ENCODE measurements at places on chromosomes 16 and 17.
A peak's percentile ranks its signal among the peaks of the same experiment; 100 is the strongest.

- peak; percentile 90 for DNase-seq
These were observed 13.2 kb downstream of the ATP5PD start for GRCh38 chr17:75033346-75034235.

DNA sequence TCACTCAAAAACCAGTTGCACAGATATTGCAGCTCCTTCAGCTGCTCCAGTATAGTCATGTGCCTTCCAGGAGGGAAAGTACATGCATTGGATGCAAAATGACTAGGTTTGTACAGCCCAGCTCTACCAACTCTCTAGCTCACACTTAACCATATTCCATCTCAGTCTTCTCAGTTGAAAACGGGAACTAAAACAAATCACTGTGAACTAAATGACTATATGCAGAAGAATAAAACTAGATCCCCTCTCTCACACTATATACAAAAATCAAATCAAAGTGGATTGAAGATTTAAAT lies 24.9 kb downstream of the DCUN1D3 start:
- DNase-seq, result no peak

- no peak for DNase-seq
These were observed 491 bp downstream of the POLR2C start for GRCh38 chr16:57462978-57463362.

DNA sequence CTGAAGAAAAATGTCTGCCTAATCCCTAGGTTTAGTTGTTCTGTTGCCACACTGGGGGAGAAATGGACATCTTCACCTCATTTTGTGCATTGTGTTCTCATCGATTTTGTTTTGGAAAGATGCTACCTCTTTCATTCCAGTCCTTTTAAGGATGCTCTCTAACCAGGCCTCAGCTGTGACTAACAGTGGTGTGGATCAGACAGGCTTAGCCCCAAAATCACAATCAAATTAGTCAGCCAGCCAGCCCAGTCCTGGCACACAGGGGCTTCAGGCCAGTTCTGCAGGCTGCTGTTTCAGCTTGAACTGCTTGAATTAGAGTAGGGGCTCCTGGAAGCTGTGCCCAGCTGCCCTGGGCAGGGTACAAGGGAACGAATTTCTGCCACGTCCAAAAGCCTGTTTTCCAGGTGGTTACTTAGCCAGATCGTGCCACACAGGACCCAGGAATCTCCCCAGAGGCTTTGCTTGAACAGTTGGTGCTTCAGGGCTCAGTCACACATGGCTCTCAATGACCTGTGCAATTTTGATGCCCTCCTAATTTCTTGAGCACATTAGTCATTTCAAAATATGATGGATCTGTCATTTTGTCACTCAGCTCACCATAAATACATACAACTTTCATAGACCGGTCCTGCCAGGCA lies 60.7 kb downstream of the CLEC16A start:
- no peak for DNase-seq

DNA sequence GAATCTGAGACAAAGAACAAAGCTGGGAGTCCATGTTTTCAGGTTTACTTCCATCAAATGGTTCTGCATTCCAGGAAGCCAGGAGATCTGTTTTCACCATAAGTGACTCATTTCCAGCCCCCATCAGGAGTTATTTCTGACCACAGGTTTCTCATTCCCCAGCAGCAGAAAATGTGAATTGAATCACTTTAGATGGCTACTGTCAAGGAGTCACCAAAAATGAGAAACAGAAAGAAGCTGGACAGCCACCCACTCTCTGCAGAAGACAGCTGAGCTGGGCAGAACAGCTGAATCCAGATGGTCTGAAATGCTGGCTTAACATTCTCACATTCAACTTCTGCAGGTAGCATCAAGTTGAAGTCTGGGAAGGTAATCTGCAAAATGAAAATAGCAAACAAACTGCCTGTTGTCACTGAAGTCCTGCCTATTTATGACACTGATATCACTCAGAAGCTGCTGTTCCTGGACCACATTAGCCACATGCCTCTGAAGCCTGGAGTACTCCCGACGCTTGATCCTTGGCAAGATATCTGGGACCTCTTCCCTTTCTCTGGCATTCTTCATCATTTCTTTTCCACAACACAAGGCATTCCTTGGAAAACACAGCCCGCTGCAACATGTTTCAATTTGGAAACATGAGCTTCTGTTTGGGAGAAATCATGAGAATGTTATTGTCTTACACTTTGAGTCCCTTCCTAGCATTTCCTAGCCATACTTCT lies 15.3 kb downstream of the CCL11 start:
- no peak for DNase-seq

DNA sequence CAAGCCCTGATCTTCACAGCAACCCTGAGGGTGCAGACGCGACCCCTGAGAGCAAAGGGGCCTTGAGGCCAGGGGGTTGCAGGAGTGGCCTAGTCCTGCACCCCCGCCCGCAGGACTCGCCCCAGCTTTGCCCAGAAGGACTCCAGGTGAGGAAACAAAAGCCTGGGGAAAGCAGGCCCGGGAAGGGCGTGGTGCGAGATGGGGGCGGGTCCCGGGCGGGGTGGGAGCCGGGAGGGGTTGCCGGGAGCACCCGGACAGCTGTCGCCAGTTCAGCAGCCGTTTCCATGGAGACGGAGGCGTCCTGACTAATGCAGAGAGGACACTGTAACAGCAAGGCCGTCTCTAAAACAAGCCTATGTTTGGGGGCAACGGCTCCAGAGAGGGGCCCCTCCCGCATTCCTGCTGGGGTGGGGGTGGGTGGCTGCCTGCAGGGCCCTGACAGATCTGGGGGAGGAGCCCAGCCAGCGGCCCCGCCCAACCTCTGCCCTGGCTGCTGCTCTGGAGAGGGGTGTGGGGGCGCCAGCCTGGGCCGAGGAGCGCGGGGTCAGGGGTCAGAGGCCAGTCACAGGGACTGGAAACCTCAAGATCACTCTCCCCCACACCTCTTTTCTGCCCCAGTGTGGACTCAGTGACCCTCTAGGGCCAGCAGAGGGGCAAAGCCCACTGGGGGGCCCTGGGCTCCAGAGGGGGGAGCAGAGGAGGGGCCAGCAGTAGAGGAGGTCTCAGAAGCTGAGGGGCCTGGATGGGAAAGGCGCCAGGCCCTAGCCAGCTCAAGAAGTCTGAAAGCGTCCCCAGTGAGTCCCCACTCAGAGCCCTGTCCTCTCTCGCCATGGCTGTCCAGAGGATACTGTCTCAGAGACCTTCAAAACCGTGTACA lies 3.1 kb upstream of the TPPP3 start:
- no peak for DNase-seq

DNA sequence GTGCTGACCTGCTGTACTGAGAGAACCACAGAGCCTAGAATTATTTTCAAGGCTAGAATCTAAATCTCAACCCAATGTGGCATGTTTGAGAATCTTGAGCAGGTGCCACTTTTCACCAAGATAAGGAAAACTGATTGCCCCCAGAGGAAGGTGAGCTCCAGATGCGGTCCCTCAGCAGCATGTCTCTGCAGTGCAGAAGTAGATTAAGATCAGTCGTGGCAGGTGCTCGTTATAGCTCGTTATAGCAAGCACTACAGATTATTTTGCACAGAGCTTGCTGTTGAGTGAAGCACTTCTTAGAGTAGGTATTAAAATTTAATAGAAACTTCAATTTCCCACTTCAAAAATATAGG lies 176.0 kb downstream of the AATF start:
- no peak for DNase-seq

GRCh38 chr17:38779965-38780752 lies 19.2 kb downstream of the PIP4K2B start:
- DNase-seq, result no peak

- DNase-seq, result no peak
These were observed 35.8 kb downstream of the METRNL start for GRCh38 chr17:83115202-83115651.

GRCh38 chr16:17972460-17972943 lies 364.0 kb downstream of the NPIPA8 start:
- no peak for DNase-seq

GRCh38 chr17:32523017-32523680 lies 36.4 kb downstream of the CDK5R1 start:
- peak; percentile 35 for DNase-seq

DNA sequence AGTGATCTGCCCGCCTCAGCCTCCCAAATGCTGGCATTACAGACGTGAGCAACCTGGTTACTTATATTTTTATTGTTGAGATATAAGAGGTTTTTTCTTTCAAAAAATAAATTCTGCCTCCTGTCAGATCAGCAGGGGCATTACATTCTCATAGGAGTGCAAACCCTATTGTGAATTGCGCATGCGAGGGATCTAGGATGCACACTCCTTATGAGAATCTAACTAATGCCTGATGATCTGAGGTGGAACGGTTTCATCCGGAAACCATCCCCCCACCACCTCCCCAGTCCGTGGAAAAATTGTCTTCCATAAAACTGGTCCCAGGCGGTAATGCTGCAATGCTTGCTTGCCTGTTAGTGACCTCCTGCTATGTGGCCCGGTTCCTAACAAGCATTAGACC lies 7.5 kb upstream of the CNEP1R1 start:
- no peak for DNase-seq

GRCh38 chr17:10435096-10435495 lies 13.3 kb upstream of the MYH8 start:
- no peak for DNase-seq

GRCh38 chr17:76735006-76735405 lies 2.1 kb downstream of the SRSF2 start:
- DNase-seq, result no peak

GRCh38 chr16:19505600-19506303 lies 16.1 kb downstream of the GDE1 start:
- no peak for DNase-seq

- no peak for DNase-seq
These were observed 10.8 kb downstream of the MYBBP1A start for GRCh38 chr17:4544135-4544950.

DNA sequence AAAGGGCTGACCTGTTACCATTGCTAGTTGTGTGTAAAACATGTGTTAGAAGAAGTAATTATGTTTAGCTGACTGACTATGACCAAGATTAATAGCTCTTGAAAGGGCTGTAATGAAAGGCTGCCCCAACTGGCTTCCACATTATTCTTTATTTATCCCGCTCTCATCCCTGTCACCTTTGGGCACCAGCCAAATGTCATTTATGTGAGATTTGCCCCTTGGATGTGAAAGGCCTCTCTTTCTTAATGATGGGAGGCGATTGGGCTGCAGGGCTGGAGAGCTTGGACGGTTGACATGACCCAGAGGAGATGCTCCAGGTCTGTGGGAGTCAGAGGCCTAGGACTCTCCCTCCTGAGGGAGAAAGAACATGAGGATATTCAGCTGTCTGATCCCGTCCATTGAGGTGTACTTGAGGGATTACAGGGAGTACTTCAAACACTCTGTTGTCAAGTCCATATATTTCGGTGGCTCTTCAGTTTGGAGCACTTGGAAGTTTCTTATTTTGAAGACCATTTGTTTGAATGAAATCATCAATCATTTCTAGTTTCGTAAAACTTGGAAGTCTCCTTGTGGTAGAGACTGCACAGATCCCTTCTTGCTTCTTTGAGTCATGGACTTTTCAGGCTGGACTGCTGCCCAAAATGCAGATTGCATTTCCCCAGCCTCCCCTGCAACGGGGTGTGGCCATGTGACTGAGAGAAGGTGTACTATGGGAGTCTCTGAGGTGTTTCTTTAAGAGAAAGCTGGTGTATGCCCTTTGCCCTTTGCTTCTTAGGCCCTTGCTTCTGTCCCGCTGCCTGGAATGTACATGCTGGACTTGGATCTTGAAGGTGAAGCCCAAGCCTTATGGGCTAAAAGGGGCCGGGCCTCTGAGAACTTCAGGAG lies 51.3 kb downstream of the FTO start:
- DNase-seq, result no peak

- DNase-seq, result no peak
These were observed 281.7 kb upstream of the ZFHX3 start for GRCh38 chr16:73329358-73330286.

DNA sequence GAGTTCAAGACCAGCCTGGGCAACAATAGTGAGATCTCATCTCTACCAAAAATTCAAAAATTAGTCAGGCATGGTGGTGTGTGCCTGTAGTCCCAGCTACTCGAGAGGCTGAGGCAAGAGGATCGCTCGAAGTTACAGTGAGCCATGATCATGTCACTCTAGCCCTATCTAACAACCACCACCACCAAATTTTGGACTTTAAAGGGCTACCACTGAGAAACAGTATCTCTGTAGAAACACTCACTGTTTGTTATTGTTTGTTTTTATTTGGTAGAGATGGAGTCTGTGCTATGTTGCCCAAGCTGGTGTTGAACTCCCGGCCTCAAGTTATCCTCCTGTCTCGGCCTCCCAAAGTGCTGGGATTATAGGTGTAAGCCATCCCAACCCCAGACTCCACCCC lies 1.3 kb upstream of the UBALD2 start:
- DNase-seq, result no peak

DNA sequence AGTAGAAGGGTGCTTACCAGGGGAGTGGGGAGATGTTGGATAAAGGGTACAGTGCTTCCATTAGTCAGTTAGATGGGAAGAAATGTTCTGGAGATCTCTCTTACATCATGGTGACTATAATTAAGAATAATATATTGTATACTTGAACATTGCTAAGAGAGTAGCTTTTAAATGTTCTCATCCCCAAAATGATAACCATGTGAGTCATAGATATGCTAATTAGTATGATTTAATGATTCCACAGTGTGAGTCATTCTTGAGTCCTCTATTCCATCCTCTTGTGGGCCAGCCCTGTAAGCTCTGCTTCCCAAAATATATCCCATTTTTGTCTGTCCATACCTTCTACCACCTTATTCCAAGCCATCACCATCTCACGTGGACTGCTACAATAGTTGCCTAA lies 80.6 kb upstream of the CDH11 start:
- DNase-seq, result no peak

DNA sequence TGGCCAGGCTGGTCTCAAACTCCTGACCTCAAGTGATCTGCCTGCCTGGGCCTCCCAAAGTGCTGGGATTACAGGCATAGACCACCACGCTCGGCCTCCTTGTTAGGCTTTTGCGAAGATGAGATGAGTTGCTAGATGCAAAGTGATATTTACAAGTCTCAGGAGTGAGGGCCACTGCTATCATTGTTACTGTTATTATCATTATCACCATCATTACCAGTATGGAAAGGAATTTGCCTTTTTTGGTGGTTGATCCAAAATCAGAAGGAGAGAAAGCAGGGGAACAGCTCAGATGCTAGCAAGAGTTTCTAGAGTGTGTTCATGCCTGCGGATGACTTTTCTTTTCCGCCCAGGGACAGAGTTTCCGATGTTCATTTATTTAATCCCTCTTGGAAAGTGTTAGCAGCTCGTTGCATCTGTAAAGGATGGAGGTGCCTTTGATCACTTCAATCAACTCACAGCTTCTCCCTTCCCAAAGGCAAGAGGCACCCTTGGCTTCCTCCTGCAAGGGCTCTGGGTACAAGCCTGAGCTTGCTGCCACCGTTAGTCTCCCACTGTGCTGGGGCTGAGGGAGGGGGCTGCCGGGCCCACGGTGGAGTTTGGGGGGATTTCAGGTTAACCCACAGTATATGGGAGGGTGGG lies 21.6 kb downstream of the ITPRIPL2 start:
- no peak for DNase-seq

DNA sequence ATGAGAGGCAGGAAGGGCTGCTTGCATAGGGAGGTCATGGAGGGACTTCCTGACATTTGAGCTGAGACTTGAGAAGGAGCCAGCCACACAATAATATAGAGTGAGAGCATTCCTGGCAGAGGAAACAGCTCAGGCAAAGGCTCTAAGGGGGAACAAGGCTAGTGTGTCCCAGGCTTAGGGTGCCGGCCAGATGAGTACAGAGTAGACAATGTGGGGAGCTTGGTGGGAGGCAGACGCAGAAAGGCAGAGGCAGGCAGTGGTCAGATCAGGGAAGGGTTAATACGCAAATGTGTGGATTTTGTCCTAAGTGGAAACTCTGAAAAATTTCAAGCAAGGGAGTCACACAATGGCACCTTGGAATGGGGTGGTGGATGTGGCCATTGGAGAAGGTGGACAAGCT lies 31.3 kb downstream of the CD300LB start:
- DNase-seq, result no peak

Measured in activated T-cell treated with anti-CD3 and anti-CD28 coated beads for 48 hours (primary cell).